ENCODE measurements at places on chromosomes 5 and 9.
A peak's percentile ranks its signal among the peaks of the same experiment; 100 is the strongest.

- no peak for DNase-seq
Observed at GRCh38 chr9:118954857-118955256, 414.4 kb downstream of the BRINP1 start.

DNA sequence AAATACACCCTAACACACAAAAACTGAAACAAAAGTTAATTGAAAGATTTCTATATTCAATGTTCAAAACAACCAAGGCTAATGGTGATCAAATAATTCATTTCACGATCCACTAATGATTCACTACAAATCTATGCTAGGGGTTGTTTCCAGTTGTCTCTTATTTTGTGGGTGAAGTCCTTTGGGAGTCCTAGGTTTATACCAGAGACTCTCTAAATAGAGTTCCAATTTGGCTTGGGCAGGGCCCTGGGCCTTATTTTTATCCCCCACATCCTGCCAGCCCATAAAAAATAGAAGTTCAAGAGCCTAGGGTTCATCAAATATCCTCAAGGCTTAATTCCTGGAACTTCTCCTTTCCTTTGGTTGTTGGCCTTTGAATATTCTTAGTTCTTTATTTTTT is 26.1 kb downstream of the SREK1IP1 start:
- DNase-seq: no peak

- DNase-seq: no peak
Observed at GRCh38 chr5:57499262-57500050, 16.8 kb upstream of the ACTBL2 start.

GRCh38 chr9:131799177-131799823 is 59.4 kb upstream of the RAPGEF1 start:
- DNase-seq: peak; percentile 79

- DNase-seq: no peak
Observed at GRCh38 chr5:129079496-129079895, 15.1 kb upstream of the ISOC1 start.

- no peak for DNase-seq
Observed at GRCh38 chr5:28685794-28686193, 1647.4 kb upstream of the CDH9 start.

GRCh38 chr5:136073714-136074529 is 45.1 kb downstream of the TGFBI start:
- DNase-seq: peak; percentile 42

GRCh38 chr5:140671472-140672125 is 1.8 kb downstream of the DND1 start:
- DNase-seq: no peak

- DNase-seq: peak; percentile 25
Observed at GRCh38 chr5:139910036-139910435, 114.4 kb downstream of the PSD2 start.

DNA sequence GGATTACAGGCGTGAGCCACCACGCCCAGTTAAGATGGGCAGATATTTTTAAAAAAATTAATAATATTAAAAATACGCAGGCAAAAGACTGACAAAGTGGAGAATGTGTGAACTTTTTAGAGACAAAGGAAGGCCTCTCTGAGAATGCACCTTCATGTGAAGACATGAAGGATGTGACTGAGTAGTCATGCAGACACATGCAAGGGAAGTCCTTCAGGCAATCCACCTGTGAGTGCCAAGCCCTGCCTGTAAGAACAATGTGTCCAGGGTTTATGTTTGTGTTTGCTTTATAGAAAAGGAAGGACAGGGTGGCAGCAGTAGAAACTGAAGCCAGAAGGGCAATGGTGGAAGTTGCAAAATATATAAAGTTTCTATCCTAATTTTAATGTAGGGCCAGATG is 169.2 kb downstream of the EDIL3 start:
- DNase-seq: no peak

- no peak for DNase-seq
Observed at GRCh38 chr5:136766456-136766855, 401.1 kb upstream of the TRPC7 start.

DNA sequence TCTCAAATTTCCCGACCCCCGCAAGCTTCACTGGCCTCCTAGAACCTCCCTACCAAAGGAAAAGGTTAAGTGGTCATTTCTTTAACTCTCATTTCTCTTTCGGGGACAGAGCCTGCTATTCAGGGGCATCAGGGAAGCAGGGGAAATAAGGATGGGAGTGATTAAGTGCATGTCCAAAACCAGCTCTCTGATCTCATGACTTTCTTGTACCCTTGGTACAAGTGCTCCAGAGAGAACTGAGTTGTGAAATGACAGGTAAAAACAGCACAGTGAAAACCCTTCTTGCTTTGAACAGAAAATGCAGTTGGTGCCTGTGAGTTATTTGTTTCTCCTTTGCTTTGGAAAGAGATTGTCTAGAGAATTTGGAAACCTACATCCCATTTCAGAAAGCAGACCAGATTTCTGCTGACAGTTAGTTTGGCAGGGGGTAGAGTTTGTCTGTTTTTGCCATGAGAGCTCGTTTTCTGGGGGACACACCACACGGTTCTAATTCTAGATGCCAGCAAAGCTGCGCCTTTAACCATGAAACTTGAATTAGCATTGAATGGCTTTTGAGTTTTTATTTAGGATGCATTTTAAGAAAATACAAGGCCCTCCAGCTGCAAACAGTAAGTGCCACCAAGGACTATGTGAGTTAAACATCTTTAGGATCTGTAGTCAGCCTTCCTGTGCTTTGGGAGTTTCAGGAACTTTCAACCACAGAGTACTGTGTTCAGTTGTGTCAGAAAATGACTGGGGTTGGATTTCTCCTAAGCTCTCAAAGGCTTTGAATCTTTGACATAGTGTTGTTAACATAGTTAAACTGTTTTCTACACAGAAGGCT is 161.7 kb upstream of the LHFPL2 start:
- DNase-seq: no peak

DNA sequence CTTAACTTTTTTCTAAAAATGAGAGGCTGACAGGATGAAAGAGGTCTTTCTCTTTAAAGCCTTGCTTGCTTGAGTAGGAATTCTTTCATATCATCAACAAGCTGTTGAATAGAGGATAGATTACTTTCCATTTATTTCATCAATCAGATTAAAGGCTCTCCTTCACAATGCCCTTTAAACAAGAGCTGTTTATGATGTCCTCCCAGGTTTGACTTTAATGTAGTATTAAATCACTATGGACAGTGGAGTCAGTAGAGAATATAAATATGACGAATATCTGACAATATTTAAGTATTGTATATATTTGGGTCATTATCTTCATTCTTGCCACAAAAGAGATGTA is 282.0 kb downstream of the ISL1 start:
- DNase-seq: no peak

- DNase-seq: no peak
Observed at GRCh38 chr5:52909192-52909591, 80.0 kb upstream of the ITGA2 start.

DNA sequence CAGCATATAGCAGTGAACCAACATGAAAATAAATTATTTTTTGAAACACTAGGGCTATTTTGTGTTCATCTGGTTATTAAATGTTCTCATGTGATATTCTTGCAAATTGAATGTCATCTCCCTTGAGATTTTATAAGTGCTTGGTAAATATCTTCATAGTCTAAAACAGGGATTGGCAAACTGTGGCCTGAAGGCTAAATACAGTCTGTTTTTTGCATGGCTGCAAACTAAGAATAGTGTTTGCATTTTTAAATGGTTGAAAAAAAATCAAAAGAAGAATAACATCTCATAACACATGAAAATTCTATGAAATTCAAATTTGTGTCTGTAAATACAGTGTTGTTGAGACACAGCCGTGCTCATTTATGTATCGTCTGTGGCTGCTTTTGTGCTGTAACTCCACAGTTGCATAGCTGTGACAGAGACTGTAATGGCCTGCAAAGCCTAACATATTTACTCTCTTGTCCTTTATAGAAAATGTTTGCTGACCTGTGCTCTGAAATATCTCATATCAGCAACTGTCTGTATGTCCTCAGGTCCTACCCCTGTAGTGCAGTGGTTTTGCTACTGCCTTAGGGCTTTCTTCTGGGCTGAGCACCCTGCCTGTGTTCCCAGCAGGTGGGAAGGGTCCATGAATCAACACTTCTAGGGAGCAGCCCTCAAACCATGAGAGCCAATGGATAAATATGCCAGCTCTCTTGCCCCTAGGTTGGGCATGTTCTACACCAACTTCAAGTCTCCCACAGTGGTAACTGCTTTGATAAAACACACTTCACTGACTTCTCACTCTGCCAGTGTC is 41.7 kb upstream of the ARRDC3 start:
- DNase-seq: no peak

GRCh38 chr5:39520232-39520572 is 95.4 kb upstream of the DAB2 start:
- no peak for DNase-seq

- no peak for DNase-seq
Observed at GRCh38 chr9:122642226-122642625, 15.2 kb downstream of the OR1B1 start.

DNA sequence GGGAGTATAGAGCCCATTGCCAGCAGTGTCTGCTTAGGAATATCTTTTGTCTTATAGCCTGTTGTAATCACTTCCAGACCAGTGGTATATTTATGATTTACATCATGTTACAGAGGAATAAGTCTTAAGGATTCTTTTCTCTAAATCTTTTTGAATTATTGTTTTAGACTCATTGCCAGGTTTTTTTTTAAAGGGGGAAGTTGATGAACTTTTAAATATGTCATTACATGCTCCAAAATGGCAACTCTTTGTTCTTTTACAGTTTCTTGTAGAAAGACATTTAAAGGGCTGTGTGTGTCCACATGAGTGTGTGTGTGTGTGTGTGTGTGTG is 59.4 kb upstream of the NFIB start:
- DNase-seq: no peak

DNA sequence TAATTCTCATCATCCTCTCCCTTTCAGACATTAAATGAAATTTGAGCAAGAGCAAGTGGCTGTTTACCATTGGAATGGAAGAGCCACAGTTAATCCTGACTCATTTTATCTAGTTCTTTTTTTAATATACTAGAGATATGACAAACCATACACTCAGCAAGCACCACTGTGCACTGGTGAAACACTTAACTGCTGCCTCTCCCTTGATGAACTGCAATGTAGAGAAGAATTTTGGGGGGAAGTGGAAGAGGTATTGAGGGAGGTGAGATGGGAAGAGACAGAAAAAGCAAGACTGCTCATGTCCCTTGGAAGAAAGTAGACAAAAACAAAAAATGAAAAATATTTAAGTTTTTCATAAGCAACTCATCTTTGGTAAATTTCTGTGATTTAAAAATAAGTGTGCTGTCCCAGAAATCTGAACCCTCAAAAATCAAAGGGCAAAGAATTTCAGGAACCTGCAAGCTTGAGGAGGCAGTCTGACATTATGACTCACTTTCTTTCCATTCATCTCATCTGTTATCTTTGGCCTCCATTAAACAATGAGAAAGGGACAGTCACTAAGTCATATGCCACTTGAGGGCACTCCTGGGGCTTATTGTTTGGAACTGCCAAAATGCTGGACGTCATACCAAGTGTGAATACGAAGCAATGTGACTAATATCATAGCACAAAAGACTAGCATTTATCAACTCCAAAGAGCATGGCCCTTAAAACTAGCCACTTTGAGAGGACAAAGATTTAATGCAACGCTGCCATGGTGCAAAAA is 566.8 kb upstream of the DMAC1 start:
- no peak for DNase-seq

DNA sequence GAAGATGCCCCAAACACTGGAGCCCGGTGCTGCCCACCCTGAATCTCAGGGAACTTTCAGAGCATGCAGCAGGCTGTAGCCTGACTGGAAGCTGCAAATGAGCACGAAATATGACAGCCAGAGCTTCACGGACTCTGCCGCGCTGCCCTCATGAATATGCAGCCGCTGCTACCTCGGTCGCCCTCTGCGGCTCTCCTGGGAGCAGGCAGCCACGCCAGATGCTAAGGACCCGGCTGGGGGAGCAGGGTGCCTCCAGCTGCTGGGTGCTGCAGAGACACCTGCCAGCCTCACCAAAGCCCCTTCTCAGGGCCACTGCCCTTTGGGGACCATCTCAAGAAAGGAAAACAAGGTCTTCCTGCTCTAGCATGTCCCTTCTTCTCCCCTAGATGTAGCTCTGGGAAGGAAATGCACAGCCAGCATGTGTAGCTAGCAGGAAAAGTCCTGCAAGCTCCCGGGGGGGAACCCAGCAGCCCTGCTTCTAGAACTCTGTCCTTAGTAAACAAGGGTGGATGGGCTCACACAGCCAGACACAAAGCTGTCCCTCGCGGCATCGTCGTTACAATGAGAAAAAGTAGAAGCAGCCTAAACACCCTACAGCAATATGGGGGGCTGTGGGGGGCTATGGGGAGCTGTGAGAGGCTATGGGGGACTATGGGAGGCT is 56.8 kb upstream of the OLFM1 start:
- DNase-seq: no peak

- DNase-seq: no peak
Observed at GRCh38 chr5:169686137-169686536, 49.1 kb downstream of the DOCK2 start.

- DNase-seq: no peak
Observed at GRCh38 chr5:138623053-138623452, 47.9 kb upstream of the HSPA9 start.

- DNase-seq: no peak
Observed at GRCh38 chr5:35341189-35341588, 110.9 kb upstream of the PRLR start.

DNA sequence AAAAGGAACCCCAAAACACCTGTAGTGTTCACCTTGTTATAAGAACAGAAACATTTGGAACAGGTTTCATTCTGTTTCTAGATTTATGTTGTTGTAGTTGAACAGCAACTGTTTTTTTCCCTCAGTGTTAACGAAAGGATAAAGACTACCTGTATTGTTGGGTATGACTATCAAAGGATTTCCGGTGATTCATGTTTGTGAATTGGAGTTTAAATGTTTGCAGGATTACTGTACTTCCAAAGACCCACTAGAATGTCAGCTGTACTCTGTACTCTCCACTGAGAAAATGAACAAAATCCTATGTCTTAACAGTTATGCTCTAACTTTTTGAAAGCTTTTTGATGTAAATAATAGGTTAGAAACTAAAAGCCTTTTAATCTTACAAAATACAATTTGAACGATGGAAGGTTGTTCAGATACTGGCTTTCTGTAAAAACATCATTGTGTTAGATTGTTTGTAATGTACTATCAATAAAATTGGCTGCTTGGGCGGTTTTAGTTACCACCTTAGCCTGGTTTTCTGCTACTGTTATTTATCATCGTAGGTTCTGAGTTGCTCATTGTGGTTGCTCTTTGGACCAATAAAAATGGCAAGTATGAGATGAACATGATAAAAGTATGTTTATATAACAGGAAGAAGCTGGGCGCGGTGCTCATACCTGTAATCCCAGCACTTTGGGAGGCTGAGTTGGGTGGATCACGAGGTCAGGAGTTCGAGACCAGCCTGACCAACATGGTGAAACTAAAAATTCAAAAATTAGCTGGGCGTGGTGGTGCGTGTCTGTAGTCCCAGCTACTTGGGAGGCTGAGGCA is 44.1 kb downstream of the DCP2 start:
- DNase-seq: no peak

DNA sequence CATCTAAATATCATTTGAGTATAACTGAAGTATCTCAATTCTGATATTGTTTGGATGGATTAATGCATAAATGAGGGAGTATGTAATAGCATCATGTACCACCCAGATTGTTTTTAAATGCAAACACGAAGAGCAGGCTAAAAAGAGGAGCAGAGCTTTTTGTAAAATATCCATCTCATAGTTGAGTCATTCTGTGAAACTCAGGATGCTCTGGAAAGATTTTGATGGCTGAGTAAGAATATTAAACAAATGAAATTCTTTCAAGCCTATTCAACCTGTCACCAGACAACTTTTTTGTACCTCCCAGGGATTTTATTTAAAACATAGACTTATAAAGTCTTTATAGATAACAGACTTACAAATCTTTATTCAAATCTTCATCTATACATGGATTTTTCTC is 625.9 kb downstream of the TLE4 start:
- DNase-seq: no peak

GRCh38 chr9:93072383-93072795 is 13.9 kb downstream of the SUSD3 start:
- DNase-seq: no peak

Measured in type B pancreatic cell (in vitro differentiated cells).